DND-41 (cell line): ENCODE measurements at places on chromosomes 1 and 21.
A peak's percentile ranks its signal among the peaks of the same experiment; 100 is the strongest.

DNA sequence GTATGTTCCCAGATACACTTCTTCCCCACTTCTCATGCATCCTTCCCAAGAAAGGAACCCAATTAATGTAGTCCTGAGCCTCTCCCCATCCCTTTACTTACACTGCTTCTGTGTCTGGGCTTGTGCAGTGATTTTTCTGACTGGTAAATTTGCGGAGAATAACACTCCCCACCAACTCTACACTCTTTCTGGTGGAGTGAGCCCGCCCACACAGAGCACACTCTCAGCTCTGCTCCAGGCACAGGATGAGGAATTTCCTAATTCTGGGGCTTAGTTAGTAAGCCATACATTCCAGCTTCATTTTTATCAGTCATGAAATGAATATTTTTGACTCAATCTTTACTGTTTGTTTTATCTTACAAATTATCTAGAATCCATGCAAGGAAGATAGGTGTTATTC lies 38.6 kb downstream of the FMO4 start:
- H3K4me1 ChIP-seq, result no peaks in the 10 kb centered on the region
- no peak for DNase-seq
- no peak overlapping the region for H3K4me3 ChIP-seq
- H3K27ac ChIP-seq, result no peak overlapping the region
- H3K27me3 ChIP-seq, result no peaks in the 10 kb centered on the region

DNA sequence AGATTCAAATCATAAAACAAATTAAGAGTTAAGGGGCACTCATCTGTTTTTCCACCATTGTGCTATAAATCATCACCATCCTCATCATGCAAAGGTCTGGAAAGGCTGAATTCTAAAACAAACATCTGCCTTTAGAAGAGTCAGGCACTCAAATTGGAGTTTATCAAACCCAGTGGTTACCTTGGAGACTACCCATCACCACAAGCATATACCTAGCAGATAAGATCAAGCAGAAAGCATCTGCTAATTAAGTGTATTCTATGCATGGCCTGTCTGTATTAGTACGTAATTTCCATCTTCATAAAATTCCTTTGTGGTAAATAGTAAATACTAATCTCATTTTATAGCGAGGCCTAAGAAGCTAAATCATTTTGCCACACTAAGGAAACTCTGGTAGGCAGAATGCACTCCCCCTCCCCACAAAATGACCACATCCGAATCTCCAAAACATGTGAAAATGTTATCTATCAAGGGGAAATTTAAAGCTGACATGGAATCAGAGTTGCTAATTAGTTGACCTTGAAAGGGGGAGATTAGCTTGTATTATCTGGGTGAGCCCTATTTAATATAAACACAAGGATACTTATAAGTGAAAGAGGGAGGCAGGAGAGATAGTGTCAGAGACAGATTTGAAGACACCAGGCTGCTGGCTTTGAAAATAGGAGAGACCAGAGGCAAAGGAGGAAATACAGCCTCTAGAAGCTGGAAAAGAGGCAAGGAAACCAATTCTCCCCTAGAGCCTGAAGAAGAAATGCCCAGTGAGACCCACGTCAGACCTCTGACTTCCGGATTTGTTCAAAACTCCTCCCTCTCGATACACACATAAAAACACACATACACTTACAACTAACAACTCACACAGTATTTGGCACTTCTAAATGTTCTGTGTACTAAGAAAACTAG lies 23.2 kb downstream of the ARID4B start:
- peaks cover 72% of the 10 kb centered on the region for H3K4me1 ChIP-seq
- peak overlapping the region; percentile 24 for H3K27ac ChIP-seq

DNA sequence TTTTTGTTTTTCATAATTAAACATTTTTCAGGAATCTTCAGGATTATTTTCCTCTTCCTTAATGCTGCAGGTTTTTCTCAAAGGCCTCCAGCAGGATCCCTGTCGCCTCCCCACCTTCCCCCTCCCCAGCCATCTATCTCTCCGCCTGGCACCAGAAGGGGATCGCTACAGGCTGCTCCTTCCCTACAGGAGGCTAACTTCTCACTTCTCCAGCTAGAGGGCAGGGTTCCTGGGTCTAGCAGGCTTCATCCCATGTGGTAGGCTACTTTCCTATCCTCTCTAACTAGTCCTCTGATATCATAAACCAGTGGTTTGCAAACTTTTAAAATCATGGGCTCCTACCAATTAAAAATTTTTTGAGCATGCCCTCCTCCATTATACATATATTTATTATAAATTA lies 104.1 kb downstream of the KCNN3 start:
- H3K4me3 ChIP-seq, result no peak overlapping the region
- H3K27ac ChIP-seq, result no peak overlapping the region
- H3K27me3 ChIP-seq, result peaks cover 12% of the 10 kb centered on the region
- H3K36me3 ChIP-seq, result no peaks in the 10 kb centered on the region
- DNase-seq, result no peak
- no peaks in the 10 kb centered on the region for H3K4me1 ChIP-seq

DNA sequence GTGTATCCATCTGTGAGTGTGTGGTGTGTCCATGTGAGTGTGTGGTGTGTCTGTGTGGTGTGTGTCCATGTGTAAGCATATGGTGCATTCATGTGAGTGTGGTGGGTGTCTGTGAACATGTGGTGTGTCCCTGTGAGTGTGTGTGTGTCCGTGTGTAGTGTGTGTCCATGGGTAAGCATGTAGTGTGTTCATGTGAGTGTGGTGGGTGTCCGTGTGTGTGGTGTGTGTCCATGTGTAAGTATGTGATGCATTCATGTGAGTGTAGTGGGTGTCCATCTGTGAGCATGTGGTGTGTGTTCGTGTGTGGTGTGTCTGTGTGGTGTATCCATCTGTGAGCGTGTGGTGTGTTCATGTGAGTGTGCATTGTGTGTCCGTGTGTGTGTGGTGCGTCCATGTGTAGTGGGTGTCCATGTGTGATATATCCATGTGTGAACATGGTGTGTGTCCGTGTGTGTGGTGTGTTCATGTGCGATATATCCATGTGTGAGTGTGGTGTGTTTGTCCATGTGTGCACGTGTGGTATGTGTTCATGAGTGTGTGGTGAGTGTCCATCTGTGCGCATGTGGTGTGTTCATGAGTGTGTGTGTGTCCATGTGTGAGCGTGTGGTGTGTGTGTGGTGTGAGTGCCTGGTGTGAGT lies 12.3 kb downstream of the SLC19A1 start:
- H3K36me3 ChIP-seq, result peaks cover 95% of the 10 kb centered on the region
- no peaks in the 10 kb centered on the region for H3K27me3 ChIP-seq
- H3K4me3 ChIP-seq, result no peak overlapping the region
- no peaks in the 10 kb centered on the region for H3K4me1 ChIP-seq

DNA sequence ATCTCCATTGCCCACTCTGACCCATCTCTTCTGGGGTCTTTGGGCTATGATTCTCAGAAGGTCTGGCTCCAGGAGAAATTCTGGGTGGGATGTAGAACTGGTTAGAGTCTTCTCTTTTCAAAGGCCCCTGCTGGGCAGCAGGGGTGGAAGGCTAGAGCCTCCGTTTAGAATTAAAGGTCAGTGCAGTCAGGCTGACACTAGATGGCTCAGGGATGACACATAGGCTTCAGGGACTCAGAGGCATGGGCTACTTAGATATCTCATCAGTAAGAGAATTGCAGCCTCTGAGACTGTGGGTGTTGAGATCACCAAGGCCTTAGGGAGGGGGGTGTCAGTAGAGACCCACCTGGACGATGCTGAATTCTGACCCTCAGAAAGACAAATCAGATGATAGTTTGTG lies 12.6 kb upstream of the PPM1J start:
- no peaks in the 10 kb centered on the region for H3K4me1 ChIP-seq
- H3K27me3 ChIP-seq, result no peaks in the 10 kb centered on the region
- no peak for DNase-seq
- no peak overlapping the region for H3K27ac ChIP-seq
- H3K4me3 ChIP-seq, result no peak overlapping the region
- no peaks in the 10 kb centered on the region for H3K36me3 ChIP-seq
